Left cardiac atrium (tissue), 4 donors: ENCODE measurements at places on chromosomes 1 and 21. TPM values are rescaled to one million over a fixed set of nuclear protein-coding genes. Genes with fewer than 3 reads are reported as not detected.

Gene TSPAN2
- 15.1 TPM for total RNA-seq

Gene FMOD
- total RNA-seq, result 33.3 TPM

Gene FAM78B
- total RNA-seq, result 11.9 TPM

DNA sequence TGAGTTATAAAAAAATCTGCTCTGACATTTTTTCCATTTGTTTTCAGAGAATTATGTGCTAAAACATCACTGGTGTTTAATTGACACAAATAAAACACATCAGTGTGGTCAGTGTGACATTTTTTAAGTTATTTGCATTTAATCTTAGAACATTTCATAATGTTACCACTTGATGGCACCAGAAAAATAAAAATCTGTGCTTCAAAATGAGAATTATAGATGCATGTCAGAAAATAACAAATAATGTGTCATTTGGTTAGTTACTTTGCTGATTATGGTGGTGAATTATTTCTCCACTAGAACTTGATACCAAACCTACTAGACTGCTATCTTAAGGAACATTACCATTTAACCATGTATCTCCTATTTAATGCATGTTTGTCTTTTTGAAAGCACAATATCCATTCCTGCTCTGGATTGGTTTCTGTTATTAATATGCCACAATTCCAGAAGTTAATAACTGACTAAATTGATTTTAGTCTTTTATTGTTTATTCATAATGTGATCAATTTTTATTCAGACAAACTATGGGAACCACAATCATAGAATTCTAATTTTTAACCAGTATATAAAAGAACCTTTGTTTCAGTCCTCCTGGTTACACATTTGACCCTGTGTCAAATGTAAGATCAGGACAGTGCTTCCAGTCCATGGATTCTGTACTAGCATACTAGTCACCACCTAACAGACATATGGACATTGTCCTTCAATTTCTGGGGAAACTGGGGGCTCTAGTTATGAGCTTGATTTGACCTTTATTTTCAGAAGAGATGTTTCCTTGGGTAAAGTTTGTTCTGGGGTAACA, 81.0 kb downstream of the RPS6KC1 start:
- DNase-seq, result no peak

GRCh38 chr1:238141353-238141752, 250.6 kb upstream of the ZP4 start:
- DNase-seq, result no peak

DNA sequence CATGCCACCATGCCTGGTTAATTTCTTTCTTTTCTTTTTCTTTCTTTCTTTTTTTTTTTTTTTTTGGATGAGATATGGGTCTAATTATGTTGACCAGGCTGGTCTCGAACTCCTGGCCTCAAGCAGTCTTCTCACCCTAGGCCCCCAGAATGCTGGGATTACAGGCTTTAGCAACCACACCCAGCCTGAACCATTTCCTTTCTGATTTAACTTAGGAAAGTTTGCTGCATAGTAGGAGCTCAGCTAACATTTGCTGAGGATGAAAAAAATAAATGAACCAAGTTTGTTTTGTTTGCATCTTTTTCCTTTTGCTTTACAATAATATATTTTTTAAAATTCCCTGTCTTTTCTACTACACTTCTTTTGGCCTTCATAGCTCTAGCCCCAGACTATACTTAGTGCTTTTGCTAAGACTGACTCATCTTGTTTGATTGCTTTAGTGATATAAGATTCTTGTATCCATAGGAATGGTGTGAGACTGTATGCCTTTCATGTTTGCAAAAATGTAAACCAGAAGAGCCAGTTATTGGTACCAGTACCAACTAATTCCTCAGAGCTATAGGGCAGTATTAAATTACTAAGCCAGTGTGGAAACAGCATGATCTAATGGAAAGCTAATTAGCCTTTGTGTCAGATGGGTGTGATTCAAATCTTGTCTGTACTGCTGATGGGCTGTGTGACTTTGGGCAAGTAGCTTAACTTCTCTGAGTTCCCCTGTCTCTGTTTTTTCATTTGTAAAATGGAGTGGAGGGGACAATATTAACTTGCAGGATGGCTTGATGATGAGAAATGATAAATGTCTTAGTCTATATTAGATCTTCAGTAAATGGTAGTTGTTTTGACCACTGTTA, 66.9 kb downstream of the NFIA start:
- no peak for DNase-seq

DNA sequence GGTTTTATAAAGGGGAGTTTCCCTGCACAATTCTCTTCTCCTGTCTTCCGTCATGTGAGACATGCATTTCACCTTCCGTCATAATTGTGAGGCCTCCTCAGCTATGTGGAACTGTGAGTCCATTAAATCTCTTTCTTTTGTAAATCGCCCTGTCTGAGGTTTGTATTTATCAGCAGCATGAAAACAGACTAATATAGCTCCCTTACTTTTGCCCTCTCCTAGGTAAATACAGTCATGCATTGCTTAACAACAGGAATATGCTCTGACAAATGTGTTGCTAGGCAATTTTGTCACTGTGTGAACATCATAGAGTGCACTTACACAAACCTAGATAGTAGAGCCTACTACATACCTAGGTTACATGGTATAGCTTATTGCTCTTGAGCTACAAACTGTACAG, 616.8 kb downstream of the RWDD3 start:
- no peak for DNase-seq

DNA sequence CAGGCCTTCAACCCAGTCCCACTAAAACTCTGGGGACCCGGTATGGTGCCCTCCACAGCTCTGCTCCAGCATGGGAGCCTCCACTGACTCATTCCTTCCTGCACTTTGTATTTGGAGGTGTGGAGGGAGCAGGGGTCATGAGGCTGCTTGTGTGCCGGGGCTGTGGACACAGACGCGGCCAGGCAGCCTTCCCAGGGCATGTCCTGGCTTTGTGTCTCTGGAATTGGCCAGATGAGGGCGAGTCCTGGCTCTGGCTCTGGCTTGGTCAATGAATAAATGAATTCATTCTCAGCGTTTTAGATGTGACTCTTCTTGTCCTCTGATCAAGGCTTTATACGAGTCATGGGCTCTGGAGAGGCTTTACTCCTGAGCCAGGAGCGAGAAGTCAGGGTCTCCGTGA, 19.1 kb downstream of the AJAP1 start:
- no peak for DNase-seq

- DNase-seq, result no peak
These were observed 25.3 kb downstream of the SERTAD4 start for GRCh38 chr1:210257698-210258529.

GRCh38 chr1:85445906-85446305, 19.1 kb downstream of the DDAH1 start:
- DNase-seq, result no peak

DNA sequence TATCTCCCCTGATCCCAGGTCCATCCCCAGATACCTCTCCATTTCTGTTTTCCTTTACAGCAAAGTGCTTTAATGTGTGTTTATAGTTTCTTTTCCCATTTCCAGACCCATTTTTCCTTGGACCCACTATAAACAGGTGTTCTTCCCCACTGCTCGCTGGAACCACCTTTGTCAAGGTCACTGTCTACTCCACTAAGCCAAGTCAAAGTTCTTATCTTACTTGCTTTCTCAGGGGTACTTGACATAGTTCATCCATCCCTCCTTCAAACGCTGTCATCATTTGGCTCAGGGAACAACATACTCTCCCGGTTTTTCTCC, 8.3 kb downstream of the SLAMF1 start:
- DNase-seq, result no peak
